ENCODE measurements at places on chromosomes 2 and 18.
A peak's percentile ranks its signal among the peaks of the same experiment; 100 is the strongest.

GRCh38 chr2:238136820-238137537, 1.5 kb upstream of the KLHL30 start:
- no peak for DNase-seq

DNA sequence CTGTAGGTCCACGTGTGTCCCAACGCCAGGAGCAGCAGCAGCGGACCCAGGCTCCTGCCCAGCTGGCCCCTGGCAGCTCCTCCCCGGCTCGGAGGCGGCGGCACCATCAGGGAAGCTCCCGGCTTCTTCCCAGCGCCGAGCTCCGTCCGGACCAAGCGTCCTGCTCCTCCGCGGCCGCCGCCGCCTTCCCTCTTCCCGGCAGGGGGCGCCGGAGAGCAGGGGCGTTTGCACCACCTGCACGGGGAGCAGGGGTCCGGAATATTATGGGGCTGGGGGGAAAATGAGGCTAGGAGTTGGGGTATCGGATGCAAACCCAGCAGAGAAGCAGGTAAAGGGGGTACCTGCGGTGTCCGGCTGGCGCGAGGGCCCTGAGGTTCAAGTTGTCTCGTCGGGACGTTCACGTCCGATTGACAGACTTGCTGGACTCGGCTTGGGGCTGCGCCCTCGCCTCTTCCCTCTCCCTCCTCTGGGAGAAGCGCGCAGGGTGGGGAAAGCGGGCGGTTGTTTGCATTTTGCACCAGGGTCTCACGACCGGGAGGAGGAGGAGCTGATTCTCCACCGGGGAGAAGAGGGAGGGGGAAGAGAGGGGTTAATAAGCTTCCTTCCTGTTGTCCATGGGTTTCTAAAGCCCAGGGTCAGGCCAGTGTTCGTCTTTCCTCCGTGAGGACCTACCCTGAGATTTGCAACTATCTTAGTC, at the start of gene CCBE1:
Gene CCBE1, minus strand, starts transcription at position 188 of the 697 bp plus-strand sequence.
- no peak for DNase-seq

DNA sequence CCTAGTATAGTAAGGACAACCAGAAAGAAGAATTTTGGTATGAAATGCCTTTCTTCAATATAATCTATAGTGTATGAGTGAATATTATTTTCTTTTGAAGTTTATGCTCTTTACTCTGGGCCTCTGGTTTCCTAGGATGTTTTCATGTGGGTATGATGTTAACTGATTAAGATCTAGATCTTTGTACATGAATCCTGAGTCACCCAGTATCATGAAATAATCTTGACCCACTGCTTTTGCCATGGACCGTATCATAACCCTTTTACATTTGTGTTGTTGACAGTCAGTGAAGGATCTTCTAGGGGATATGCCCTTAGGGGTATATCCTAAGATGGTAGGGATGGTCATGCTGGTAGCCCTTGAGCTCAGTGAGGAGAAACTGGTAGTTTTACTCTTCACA, 100.3 kb downstream of the RAB3GAP1 start:
- no peak for DNase-seq

- no peak for DNase-seq
Observed at GRCh38 chr2:142682528-142682927, 194.9 kb upstream of the KYNU start.

DNA sequence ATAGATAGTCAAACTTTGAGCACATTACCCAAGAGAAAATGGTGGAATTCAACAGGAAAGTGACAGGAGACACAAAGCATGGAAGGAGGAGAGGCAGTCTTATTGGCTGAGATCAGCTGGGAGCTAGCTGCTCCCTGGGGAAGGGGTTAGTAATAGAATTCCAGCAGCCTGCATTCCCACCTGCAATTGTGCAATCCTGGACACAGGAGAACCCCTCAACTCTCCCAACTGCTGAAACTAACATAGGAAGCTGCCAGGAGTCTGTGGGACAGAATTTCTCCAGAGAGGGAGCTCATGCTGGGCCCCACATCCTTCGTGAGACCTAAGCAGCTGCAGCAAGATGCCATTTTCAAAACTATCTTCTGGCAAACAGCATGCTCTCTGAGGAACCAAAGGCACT, 69.8 kb upstream of the ACVR1C start:
- no peak for DNase-seq

DNA sequence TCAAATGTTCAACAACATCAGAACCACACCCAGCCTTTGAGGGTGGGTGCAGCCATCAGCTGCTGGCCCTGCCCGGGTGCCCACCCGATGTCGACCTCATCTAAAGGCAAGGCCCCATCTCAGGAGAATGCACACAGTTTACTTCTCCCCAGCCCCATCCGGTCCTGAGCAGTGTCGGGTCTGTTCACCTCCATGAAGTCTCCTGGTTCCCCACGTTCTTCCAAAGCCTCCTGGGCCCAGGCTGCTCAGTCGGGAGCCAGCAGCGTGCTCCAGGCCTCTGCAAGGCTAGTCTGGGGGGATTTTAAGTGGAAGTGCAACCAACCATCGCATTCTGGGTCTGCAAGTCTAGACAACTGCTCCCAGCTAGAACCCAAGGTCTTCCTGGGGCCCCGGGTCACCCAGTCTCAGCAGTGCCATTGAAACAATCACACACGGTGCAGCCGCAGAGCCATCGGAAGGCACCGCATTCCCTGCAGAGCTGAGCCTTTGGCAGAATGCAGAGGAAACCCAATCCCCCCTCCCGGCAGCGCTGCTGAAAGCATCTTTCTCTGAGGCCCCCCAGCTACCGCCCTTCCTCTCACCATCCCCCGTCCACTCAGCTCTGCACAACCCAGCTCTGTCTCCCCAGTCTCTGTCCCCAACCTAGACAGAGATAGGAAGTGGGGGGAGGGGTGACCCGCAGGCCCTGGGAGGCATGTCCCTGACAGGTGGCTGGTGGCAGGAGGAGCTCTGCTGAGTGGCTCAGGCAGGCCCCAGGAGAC, 8.5 kb downstream of the ESPNL start:
- DNase-seq = no peak

GRCh38 chr18:79396431-79397246, 909 bp downstream of the NFATC1 start:
- DNase-seq = no peak

GRCh38 chr18:48408727-48409590, at the start of gene ZBTB7C:
ZBTB7C (minus strand) TSS chr18:48409383.
- peak; percentile 64 for DNase-seq

- DNase-seq = no peak
Observed at GRCh38 chr2:61218817-61219170, 56.8 kb downstream of the C2orf74 start.

- DNase-seq = no peak
Observed at GRCh38 chr18:78766651-78767533, 212.7 kb upstream of the SALL3 start.

DNA sequence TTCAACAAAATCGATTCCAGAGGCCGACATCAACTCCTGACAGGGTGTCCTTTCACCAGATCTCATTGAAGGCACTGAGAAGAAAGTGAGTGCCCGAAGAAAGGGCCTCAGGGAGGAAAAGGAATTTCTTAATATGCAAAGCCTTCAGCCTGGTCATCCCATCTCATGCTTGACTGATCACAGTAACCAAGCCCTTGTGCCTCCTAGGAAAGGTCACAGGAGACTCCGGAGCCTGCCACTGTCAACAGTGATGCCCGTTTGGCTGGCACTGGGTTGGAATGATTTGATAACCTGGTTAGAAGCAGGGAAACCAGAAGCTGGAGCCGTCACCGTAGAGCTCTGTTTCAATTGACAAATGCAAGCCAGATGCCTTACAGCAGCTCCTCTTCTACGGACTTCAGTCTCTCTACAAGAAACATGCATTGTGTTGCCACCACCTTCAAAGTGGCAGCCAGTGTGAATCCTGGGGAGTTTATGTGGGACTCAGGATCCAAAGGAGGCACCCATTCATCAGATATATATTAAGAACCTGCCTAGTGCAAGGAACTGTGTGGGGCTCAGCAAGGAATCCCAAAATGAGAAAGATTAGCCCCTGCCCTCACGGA, 24.6 kb downstream of the COX7A2L start:
- DNase-seq = no peak

GRCh38 chr2:8198766-8199382, 483.0 kb upstream of the ID2 start:
- no peak for DNase-seq

DNA sequence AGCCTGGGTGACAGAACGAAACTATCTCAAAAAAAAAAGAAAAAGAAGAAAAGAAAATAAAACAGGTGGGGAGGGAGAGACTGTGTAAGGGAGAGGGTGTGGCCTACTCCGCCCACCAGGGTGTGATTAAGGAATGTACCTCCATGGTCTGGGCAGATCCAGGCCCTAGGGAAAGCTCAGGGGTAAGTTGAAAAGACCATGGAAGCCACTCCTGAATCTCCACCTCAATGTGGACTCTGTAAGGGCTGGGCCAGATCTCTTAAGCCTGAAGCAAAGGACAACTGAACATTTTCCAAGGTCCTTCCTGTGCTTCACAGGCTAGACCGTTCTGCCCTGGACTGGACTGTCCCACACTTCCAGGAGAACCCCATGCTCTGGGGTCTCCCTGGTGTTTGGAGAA, 9.7 kb upstream of the ATG16L1 start:
- DNase-seq = no peak

- DNase-seq = peak; percentile 100
Observed at GRCh38 chr2:104853534-104854497, at the start of gene POU3F3. POU3F3 (plus strand) TSS chr2:104854115; CDS start chr2:104855511, 1,396 bp downstream.

GRCh38 chr18:43350176-43350575, 72.9 kb upstream of the SYT4 start:
- no peak for DNase-seq

GRCh38 chr18:47930931-47931717, 665 bp upstream of the SMAD2 start:
- peak; percentile 85 for DNase-seq

GRCh38 chr2:182628916-182629315, 87.1 kb upstream of the DNAJC10 start:
- no peak for DNase-seq

- DNase-seq = no peak
Observed at GRCh38 chr2:39385172-39385571, 51.9 kb downstream of the MAP4K3 start.

DNA sequence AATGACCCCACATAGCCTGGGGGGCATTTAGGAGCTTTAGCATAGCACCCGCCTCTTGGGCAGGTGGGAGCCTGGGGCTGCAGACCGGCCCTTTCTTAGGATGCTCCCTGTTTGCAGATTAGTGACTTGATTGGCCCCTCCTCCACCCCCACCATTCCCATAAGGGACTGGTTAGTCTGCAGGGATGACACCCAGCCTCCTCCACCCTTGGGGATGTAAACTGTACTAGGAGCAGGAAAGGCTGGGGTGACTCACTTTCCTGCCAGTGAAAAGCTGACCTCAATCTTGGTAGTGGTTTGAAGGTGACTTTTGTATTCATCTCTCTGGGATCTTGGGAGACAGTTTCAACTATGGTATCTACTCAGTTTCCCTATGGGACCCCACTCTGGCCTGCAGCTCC, 24.2 kb downstream of the CTIF start:
- DNase-seq = no peak

DNA sequence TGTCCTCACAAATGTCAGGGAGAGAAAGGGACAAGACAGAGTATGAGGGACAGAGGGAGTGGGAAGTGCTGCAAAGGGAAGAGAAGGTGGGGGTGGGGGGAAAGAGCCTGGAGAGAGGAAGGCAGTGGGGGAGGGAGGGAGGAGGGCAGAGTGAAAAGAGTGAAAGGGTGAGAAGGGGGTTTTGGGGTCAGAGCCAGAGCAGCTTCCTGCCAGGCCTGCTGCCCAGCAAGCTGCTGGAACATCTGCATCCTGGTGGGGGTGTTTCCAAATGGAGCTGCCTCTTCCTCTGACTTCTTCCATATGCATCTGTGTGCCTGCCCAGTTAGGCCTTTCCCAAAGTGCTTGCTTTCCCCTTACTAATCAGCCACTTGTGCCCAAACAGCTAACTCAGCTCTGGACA, 94.3 kb upstream of the CELF4 start:
- no peak for DNase-seq

- DNase-seq = no peak
Observed at GRCh38 chr2:46704041-46704440, 211.6 kb downstream of the MCFD2 start.

DNA sequence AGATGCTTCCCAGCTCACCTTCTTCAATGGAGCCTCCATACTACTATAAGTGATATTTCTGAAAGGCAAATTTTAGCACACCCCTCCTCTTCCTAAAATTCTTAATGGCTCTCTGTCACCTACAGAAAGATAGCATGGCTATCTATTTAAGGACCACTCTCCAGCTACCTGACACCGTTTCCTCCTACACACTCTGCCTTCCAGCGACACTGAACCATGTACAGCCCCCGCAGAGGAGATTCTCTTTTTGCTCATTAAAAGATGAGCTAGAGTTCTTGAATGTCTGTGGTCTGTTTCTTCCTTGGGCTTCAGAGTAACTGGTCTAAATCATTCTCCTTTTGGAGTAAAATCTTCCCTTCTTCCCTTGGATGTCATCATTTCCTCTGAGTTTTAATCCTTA, 38.4 kb upstream of the GAREM1 start:
- no peak for DNase-seq

DNA sequence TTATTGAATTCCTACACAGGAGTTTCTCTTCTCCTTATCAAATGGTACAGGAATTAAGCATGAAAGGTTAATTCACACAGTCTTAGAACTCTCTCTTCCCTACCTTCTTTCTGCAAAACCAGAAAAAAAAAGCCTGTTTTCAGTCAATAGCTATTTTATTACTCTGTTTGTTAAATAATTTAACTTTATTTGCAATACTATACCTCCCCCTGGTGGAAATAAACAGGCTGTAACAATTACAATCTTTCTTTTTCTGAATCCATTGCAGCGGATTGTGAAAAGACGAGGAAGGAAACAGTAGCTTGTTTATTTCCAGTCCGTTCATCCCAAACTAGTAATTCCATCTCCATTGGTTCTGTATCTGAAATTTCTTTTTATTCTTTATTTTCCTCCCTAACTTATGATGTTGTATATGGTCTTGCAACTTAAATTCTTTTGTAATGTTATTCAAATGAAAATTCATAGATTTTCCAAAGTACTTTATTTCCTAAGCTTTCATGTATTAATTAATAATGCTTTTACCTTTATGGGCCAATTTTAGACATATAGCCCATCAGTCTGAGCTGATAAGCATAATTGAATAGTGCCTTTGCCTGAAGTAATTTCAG, 165.2 kb downstream of the SH3BP4 start:
- no peak for DNase-seq

- DNase-seq = no peak
Observed at GRCh38 chr2:164523726-164524125, 97.6 kb downstream of the GRB14 start.

DNA sequence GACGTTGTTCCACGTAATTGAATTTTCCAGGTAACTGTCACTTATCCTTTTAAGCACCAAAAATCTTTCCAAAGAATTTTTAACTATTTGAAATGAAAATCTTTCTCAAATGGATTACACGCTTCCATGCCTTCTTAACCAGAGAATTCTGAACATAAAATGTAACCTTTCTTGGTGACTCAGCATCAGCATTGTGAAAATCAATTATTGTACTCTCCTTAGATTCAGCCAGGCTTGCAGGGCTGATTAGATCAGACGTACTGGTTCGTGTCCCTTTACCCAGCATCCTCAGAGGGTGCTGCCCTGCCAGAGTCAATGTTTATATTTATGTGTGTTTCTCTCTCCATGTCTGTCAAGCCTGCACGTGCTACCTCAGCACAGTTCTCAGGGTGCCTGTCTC, 623.9 kb downstream of the CNTNAP5 start:
- DNase-seq = no peak

GRCh38 chr2:118269408-118270051, 181.3 kb downstream of the INSIG2 start:
- no peak for DNase-seq

Data from C1 segment of cervical spinal cord (tissue), 14 donors.